Endothelial cell of umbilical vein (primary cell): ENCODE measurements at places on chromosomes 6 and 20.
A peak's percentile ranks its signal among the peaks of the same experiment; 100 is the strongest.

DNA sequence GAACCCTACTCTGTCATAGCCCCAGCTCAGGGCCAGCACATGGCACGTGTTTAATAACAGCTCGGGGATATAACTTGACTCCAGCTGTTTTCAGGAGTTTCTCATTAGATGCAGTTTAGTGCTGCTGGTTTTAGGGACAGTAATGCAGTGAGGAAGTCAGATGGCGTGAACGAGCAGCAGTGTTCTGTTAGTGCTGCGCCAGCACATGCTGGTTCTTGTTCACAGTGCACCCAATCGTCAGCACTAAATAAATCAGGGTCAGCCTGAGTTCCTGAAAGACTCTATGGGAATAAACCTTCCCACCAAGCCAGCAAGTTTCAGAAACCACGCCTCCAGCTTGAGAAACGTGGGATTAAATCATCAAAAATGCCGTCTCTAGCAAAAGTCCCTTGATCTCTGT, 235.9 kb upstream of the SUPT3H start:
- H3K4me1 ChIP-seq, result no peaks in the 10 kb centered on the region
- no peak overlapping the region for H3K4me3 ChIP-seq
- H3K27ac ChIP-seq, result no peak overlapping the region
- peaks cover 30% of the 10 kb centered on the region for H3K27me3 ChIP-seq
- no peaks in the 10 kb centered on the region for H3K36me3 ChIP-seq

GRCh38 chr6:27668442-27669294, 195.8 kb upstream of the ZNF184 start:
- H3K4me3 ChIP-seq, result peak overlapping the region; percentile 35
- DNase-seq, result peak; percentile 44
- H3K27me3 ChIP-seq, result peaks cover 17% of the 10 kb centered on the region
- no peaks in the 10 kb centered on the region for H3K36me3 ChIP-seq
- peaks cover 10% of the 10 kb centered on the region for H3K4me1 ChIP-seq

GRCh38 chr20:19300395-19300794, 88.0 kb downstream of the SLC24A3 start:
- no peaks in the 10 kb centered on the region for H3K27me3 ChIP-seq
- no peak overlapping the region for H3K4me3 ChIP-seq
- no peak for DNase-seq
- no peaks in the 10 kb centered on the region for H3K4me1 ChIP-seq
- H3K36me3 ChIP-seq, result no peaks in the 10 kb centered on the region
- H3K27ac ChIP-seq, result no peak overlapping the region

- peaks cover 22% of the 10 kb centered on the region for H3K36me3 ChIP-seq
- DNase-seq, result no peak
- no peak overlapping the region for H3K4me3 ChIP-seq
- H3K27me3 ChIP-seq, result no peaks in the 10 kb centered on the region
- no peak overlapping the region for H3K27ac ChIP-seq
Observed at GRCh38 chr20:3199976-3200755, 4.3 kb downstream of the DDRGK1 start.

DNA sequence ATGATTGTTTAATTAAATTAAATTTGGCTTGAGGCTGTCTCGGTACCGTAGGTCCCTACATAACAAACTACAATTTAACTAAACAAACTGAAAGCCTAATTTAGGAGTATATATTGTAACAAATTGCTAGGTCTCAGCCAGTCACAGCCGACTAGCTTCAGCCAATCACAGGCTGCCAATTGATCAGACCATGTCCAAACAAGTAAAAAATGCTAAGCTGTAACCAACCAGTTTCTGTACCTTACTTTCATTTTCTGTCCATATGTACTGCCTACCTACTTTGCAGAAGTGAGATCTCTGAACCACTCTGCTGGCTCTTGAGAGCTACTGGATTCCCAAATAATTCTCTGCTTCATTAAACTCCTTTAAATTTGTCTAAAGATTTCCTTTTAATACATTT, 648.0 kb upstream of the GJE1 start:
- H3K27ac ChIP-seq, result no peak overlapping the region
- H3K4me1 ChIP-seq, result peaks cover 14% of the 10 kb centered on the region
- no peaks in the 10 kb centered on the region for H3K27me3 ChIP-seq
- H3K4me3 ChIP-seq, result no peak overlapping the region
- no peaks in the 10 kb centered on the region for H3K36me3 ChIP-seq

DNA sequence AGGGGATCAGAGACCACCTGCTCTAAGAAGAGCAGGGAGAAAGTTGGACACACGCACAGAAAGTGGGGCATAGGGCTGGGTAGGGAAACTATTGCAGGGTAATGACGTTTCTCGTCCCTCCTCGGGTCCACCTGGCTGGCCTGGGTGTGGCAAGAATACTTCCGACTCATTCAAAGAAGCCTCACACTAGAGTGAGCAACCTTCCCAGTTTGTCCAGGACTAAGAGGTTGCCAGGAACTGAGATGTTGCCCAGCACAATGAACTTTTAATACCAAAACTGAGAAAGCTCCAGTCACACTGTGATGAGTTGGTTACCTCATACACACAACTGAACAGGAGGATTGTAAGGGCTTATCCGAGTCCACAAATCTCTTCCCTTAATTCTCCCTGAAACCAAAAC, 74.5 kb upstream of the ADGRF1 start:
- no peaks in the 10 kb centered on the region for H3K27me3 ChIP-seq
- H3K36me3 ChIP-seq, result no peaks in the 10 kb centered on the region
- no peaks in the 10 kb centered on the region for H3K4me1 ChIP-seq
- H3K4me3 ChIP-seq, result no peak overlapping the region
- H3K27ac ChIP-seq, result no peak overlapping the region

GRCh38 chr20:47765691-47766594, 19.3 kb downstream of the SULF2 start:
- no peaks in the 10 kb centered on the region for H3K36me3 ChIP-seq
- peak; percentile 68 for DNase-seq
- H3K27ac ChIP-seq, result peak overlapping the region; percentile 52
- peaks cover 13% of the 10 kb centered on the region for H3K4me1 ChIP-seq

GRCh38 chr6:135228486-135228885, 47.4 kb downstream of the MYB start:
- DNase-seq, result no peak
- no peaks in the 10 kb centered on the region for H3K4me1 ChIP-seq

- no peaks in the 10 kb centered on the region for H3K36me3 ChIP-seq
- H3K27me3 ChIP-seq, result no peaks in the 10 kb centered on the region
- no peak overlapping the region for H3K4me3 ChIP-seq
Observed at GRCh38 chr20:59958626-59959025, 403 bp downstream of the CDH26 start.

GRCh38 chr20:60782959-60783625, 469.0 kb upstream of the CDH4 start:
- no peak overlapping the region for H3K27ac ChIP-seq
- no peaks in the 10 kb centered on the region for H3K27me3 ChIP-seq
- H3K4me3 ChIP-seq, result no peak overlapping the region
- H3K36me3 ChIP-seq, result no peaks in the 10 kb centered on the region
- DNase-seq, result no peak

DNA sequence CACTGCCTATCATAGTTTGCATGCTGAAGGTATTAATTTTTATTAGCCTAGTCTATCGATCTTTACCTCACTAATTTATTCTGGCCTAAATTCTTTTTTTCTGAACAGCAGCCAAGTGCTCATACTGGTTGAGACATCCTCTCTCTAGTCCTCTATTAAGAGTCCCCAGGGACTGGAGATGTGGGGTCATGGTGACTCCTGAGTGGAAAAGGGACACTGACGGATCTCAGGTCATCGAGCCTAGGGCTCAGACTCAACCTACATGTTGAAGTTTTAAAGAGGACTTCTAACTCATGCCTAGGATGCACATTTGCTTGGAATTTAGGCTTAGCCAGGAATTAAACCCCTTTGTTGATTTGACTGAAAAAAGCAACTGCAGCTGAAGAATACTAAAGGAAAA, 378.1 kb downstream of the BTBD9 start:
- H3K27me3 ChIP-seq, result no peaks in the 10 kb centered on the region
- peak overlapping the region; percentile 66 for H3K27ac ChIP-seq
- no peak overlapping the region for H3K4me3 ChIP-seq
- no peak for DNase-seq
- no peaks in the 10 kb centered on the region for H3K36me3 ChIP-seq
